ENCODE measurements at places on chromosomes 1 and 21.

DNA sequence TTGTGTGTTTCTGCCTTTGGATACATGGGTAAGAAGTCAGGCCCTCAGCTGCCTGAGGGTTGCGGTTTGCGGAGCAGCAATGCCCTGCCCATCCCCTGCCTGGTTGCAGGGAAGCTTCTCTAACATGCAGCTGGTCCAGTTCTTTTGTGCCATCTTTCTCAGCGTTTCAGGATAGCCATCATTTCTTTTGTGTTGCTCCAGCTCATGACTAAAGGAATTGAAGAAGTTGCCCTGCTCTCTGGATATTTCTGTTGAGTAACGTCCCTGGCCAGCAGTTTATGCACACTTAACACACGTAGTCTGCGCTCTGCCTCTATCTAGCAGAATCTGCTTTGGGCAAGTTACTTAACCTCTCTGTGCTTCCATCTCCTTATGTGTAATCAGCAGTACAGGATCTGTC is 62.1 kb downstream of the DOP1B start:
- no peak for DNase-seq

- DNase-seq = no peak
Measured at GRCh38 chr1:54284781-54285529, 85.0 kb downstream of the MRPL37 start.

- no peak for DNase-seq
Measured at GRCh38 chr1:43729816-43730463, 22.6 kb downstream of the ST3GAL3 start.

DNA sequence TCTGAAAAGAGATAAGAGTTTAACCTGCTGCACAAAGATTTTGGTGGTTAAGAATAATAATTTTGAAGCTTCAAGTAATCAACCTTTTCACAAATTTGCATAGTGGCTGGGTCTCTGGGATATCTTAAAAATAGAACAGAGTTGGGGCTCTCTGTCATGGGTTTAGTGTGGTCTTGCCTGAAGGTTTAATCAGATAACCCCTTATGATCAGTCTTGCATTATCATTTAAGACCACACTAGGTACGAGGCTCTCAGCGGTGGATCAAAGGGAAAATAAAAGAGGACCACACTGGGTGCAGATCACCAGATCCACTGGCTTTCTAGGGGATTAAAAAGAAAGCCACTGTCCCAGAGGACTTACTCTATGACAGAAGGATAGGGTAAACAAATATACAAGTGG is 19.5 kb downstream of the LRRC8C start:
- no peak for DNase-seq

DNA sequence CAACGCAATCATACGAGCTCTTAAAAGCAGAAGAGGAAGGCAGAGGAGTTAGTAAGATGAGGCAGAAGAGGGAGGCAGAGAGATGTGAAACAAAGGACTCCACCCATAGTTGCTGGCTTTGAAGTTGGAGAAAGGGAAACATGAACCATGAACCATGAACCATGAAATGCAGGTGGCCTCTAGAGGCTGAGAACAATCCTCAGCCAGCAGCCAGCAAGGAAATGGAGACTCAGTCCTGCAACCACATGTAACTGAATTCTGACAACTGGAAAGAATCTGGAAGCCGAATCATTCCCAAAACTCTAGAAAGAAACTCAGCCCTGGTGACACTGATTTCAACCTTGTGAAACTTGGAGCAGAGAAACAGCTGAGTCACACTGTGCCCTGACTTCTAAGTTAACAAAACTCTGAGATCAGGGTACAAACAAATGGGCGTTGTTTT is 10.1 kb downstream of the DIPK1A start:
- DNase-seq = no peak

DNA sequence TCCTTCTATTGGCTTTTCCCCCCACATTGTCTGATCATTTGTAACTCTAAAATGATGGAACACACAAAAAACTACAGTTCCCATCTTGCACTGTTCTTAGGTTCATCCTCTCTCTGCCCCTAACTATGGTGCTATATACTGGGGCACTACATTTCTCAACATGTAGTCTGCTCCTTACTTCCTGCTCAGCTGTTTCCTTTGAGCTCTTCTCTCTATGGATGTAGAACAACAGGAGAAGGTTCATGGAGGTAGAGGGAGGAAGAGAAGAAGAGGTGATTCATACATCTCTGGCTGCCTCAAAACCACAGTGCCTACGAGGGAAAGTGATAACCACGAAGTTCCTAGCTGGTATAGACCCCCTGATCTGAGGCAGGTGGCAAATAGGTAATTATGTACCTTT is 7.0 kb upstream of the C1orf146 start:
- DNase-seq = no peak

DNA sequence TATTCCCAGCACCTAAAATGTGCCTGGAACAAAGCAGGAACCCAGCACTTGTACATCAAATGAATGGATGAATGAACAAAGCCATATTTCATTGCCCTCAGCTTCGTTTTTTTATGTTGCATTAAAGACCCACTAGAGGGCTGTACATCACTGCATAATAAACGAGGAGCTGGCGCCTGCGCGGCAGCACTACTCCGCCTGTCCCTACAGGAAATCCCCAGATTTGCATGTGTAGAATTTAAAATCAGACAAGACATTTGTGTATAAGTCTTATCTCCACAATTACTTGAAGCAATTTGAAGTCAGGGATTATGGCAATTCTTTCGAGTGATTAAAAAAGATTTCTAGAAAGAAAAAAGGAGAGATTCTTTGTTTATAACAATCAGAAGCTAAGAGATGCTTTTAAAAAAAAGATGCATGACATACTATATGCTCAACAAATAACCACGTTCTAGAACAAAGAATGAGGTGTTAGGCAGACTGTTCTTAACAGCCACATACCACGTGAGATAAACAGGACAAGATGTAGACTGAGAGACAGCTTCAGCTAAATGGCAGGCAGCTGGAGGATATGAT is 5.4 kb upstream of the NEK2 start:
- DNase-seq = peak; percentile 47

- no peak for DNase-seq
Measured at GRCh38 chr1:107782217-107782845, 182.6 kb downstream of the VAV3 start.

DNA sequence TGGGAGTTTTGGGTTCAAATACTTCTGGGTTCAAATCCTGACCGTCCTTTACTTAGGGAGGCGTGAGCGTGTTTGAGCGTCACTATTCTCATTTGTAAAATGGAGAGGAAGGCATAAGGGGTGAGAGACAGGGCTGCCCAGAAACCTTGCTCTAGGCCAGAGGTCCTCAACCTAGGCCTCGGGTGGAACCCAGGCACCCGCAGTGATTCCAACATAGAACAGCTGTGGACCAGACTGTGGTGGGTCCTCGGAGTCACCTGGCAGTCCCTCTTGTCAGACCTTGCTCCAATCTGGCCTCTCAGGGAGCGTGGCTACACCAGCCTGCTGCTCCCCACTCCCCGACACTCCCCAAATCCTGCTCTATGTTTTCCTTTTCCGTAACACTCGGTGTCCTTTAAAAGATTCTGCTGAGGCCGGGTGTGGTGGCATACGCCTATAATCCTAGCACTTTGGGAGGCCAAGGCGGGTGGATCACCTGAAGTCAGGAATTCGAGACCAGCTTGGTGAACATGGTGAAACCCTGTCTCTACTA is 116.4 kb downstream of the PGBD5 start:
- no peak for DNase-seq

- peak; percentile 79 for DNase-seq
Measured at GRCh38 chr1:10867138-10867721, 70.8 kb upstream of the CASZ1 start.

DNA sequence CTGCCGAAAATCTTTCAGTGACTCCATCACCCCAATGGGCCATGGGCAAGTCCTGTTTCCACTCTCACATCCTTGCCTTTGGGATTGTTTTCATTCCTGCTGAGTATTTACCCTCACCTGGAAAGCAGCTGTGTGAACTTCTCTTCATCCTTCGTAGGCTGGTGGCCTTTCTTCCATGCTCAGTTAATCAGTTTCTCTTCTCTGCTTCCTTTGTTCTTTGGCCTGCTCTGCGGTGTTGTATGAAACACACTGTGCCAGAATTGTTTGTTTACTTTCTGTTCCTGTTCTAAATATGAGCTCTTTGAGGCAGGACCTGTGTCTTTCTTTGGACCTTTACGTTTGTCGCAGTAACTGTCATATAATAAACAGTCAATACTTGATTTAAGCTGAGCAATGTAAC is 48.6 kb downstream of the ITSN1 start:
- no peak for DNase-seq

DNA sequence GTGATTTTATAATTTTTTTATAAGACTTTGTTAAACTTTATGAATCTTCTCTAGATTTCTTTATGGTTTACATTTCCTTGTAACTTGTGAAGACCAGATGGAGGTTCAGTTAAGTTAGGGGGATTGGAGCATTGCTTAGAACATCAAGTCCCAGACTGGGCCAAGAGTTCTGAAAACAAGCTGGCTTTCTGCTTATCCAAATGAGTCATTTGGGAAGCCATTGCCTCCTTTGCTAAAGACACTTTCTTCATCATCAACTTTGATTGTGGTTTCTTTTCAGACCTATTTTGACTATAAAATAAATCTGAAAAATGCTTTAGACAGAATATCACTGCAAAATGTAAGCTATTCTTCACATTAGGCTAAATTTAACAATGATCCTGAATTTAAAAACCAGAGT is 446.8 kb downstream of the USP25 start:
- no peak for DNase-seq

DNA sequence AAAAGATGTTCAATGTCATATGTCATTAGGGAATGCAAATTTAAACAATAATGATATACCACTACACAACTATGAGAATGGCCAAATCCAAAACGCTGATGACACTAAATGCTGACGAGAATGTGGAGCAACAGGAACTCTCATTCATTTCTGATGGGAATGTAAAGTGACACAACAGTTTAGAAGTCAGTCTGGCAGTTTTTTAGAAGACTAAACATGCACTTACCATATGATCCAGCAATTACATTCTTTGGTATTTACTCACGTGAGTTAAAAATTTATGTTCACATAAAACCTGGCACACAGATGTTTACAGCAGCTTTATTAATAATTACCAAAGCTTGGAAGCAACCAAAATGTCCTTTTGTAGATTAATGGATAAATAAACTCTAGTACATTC is 110.4 kb upstream of the C1orf21 start:
- DNase-seq = no peak

GRCh38 chr21:31599013-31599412 is 60.5 kb upstream of the SOD1 start:
- no peak for DNase-seq

DNA sequence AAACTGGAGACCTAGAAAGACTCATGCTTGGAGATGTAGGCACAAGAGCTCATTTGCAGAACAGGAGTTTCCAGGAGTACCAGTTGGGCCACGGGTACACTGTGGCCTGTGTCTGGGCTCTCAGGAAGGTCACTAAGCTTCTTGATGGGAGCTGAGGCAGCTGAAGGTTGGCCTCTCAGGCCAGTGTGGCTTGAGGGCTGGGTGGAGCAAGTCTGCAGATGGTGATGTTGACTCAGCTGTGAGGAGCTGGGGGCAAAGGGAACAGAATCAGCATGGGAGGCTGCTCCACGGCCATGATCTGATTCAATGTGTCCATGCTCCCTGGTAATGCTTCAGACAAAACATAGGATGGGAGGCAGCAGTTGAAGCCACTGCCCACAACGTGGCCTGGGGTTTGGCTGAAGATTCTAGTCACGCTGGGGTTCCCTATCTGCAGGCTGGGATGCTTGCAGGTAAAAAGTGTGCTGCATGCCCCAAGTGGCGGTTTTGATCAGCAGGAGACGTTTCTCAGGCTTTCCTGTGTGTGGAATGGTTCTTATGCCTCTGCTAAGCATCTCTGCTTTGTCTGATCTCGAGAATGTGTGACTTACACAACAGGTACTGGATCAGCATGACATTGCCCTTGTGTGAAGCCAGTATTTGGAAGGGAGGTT is 15.4 kb upstream of the TENT5C start:
- DNase-seq = no peak

Data from GM12891 (cell line).